GM19239 (cell line): ENCODE measurements at places on chromosomes 11 and 22.

DNA sequence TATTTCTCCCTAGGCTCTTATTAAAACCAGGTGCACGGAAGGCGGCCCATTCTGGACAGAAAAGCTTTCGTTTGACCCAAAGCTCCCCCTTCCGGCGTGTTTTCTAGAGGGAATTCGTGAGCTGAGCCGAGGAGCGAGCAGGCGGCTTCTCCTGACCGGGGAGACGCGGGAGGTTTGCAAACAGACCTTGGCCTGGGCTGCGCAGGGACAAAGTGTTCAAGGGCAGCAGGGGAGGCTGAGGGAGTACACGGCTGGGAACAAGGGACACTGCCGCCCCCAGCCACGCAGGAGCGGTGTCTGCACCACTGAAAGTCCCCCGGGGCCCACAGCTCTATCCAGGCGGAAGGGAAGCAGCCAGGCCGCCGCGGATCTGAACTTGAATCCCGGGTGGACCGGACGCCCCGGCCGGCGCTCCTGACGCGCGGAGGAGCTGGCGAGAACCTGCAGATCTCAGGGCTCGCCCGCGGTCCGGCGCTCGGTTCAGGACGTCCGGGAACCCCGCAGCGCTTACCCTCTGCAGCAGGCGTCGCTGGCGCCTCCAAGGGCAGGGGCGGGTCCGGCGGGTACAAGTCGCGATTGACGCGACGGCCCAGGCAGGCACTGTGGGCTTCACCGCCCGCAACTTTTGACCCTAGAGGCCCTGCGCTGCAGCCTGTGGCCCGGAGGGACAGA is 101.9 kb downstream of the WT1 start:
- peak; percentile 20 for DNase-seq

GRCh38 chr22:32903507-32903906 is 102.0 kb downstream of the TIMP3 start:
- no peak for DNase-seq

DNA sequence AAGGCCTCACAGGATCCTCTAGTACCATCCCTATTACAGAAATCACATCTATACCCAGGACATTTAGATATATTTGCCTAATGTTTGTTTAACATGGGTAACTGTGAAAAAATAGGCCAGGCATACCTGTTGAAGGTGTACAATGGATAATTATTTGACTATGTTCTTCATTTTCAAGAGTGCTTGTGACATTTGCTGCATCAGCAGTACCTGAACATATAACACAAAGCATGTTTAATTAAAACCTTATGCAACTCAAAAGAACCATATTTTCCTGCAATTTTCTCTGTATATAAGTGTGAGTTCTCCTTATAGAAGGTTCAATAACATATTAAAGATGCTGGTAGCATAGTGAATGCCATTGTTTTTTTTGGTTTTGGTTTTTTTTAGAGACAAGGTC is 8.5 kb upstream of the CCDC34 start:
- DNase-seq: no peak

- DNase-seq: no peak
Observed at GRCh38 chr11:68767672-68768071, 16.4 kb upstream of the TESMIN start.

GRCh38 chr22:38505541-38506117 is 482 bp downstream of the DDX17 start:
- peak; percentile 14 for DNase-seq

DNA sequence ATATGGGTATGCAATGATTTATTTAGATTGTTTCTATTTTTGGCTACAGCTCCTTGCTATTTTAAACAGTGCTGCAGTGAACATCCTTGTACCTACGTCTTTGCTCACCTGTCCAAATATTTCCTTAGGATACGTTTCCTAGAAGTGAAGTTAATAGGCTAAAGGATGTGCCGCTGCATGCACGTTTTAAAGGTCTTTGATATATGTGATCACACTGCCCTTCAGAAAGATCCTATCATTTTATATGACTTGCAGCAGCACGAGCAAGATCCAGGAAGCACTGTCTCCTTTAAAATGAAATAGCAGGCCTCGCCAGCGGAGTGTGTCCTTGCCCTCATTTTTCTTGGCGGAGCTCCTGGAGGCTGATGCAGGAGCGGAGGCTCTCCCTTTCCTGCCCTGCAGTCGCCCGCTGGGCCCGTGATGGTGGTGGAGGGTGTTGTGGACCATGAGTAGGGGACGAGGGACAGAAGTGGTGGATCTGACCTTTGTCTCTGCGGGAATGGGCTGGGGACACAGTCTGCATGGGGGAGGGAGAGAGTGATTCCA is 19.4 kb downstream of the RPS6KA4 start:
- DNase-seq: no peak

GRCh38 chr22:36644333-36644757 is 59.2 kb downstream of the CACNG2 start:
- peak; percentile 22 for DNase-seq

GRCh38 chr22:29628996-29629902 is 25.8 kb downstream of the NF2 start:
- no peak for DNase-seq

- no peak for DNase-seq
Observed at GRCh38 chr11:35260342-35260985, 121.5 kb downstream of the CD44 start.

- no peak for DNase-seq
Observed at GRCh38 chr11:79199729-79200354, 241.0 kb downstream of the TENM4 start.

DNA sequence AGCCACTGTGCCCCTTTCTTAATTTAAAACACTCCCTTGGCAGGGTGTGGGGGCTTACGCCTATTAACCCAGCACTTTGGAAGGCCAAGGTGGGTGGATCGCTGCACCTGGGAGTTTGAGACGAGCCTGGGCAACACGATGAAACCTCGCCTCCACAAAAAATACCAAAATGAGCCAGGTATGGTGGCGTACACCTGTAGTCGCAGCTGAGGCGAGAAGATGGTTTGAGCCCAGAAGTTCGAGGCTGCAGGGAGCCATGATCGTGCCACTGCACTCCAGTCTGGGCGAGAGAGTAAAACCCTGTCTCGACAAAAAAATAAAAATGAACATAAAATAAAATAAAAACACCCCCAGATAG is 45.0 kb downstream of the LINC01488 start:
- DNase-seq: no peak

DNA sequence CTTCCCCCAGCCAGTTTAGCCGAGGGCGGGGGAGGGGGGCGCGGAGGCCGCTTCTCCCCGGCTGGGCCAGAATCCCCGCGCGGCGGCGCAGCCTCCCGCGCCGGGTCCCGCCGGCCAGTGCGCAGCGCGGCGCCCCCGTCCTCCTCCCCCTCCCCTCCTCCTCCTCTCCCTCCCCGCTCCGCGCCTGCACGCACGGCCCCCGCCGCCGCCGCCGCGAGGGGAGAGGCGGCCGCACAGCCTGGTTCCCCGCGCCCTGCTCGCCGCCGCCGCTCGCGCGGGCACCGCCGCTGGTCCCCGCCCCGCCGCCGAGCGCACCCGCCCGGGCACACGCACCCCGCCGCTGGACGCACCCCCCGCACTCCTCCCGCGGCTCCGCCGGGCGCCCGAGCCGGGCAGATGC is at the start of gene FLRT1:
Gene FLRT1 (plus strand): TSS at position 356 of the 400 bp plus-strand sequence. CDS start 80,337 bp downstream, outside the sequence.
- DNase-seq: no peak

DNA sequence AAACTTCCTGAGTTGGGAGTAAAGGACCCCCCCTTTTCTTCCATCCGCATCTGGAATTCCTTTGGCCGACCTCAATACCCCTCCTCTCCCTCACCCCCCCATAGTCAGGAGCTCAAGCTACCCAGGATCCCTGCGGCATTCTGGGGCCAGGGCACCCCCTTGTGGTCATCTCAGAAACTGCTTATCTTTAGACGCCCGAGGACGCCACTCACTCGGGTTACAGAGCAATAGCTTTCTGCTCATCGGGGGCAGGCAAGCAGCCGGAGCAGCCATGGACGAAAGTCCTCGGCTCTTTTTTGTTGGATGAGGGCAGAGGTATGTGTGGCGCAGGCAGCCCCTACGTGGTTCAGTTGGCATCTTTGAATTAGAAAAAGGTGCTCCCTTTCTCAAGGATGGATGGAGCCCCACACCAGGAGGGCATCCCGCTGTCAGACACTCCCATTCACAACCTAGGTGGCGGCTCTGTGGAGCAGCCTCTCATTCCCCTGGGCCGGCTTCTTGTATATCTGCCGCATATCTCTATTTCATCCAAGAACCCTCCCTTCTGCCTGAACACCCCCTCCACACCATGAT is 2.3 kb downstream of the C1QTNF5 start:
- peak; percentile 79 for DNase-seq

DNA sequence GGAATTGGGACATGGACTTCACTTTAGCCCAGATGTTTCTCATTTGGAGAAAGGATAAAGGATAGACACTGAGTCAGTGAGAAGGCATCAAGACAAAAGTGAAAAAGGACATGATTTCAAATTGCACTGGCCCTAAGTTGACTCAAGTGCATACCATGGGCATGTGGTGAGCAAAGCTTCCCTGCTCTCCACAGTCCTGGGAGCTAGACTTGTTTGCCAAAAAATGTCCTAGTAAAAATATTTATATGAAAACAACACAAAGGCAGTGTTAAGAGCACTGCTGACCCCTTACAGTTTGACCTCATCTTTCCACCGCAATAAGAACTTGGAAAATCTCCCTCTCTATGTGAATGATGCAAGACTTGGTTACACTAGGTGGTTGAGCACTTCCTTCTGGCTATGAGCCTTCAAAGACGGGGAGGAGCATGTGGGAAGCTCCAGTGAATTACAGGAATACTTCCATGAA is 46.5 kb upstream of the FIBIN start:
- DNase-seq: no peak

GRCh38 chr11:38927993-38928392 is 2330.0 kb upstream of the RAG2 start:
- no peak for DNase-seq

DNA sequence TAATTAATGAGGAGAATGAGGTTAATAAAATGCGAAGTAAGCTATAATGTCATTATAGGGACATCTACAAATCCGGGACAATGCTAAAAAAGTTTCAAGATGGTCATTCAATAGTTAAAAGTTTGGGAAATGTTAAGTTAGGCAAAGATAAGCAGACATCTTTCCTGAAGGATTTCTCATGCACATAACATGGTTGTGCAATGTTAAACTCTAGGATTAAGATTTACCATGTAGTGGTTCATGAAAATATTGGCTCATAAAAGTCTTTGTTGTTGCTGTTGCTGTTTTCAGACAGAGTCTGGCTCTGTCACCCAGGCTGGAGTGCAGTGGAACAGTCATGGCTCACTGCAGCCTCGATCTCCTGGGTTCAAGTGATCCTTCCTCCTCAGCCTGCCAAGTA is 751.5 kb upstream of the CCDC179 start:
- DNase-seq: no peak

DNA sequence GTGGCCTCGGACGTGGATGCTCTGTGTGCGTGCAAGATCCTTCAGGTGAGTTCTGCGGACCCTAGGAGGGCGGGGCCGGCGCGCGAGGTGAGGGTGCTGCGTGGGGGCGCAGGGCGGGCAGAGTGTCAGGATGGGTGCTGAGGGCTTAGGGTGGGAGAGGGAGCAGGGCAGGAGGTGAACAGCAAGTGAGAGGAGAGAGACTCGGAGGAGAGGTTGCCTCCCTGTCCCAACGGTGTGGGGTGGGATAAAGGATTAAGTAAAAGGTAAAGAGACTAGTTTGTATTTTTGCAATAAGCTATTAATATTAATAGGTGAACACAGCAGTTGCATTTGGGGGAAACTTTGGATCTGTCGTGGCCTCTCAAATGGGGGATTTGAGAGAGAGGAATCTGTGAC is 451 bp downstream of the CDC45 start:
- no peak for DNase-seq

- DNase-seq: no peak
Observed at GRCh38 chr11:65536412-65537295, 11.8 kb downstream of the SCYL1 start.

DNA sequence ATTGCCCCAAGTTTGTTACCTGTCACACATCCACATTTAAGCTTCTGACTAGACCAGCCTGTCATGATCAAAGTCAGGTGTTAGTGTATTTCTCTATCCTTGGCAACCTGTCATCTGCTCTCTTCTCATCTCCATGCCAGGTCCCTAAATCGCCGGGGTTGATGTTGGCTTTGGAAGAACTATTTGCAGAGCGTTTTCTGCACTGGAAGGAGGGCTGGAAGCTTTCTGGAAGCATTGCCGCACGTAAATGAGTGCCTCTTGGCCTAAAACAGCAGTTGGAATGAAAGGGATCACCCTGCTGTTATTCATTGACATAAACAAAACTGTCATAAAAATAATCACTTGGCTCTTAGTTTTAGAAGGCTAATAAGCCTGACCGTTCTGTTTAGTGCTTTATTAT is 1.4 kb downstream of the TTC12 start:
- DNase-seq: no peak

- no peak for DNase-seq
Observed at GRCh38 chr11:66150140-66150539, 80.1 kb downstream of the PACS1 start.

GRCh38 chr11:66328302-66329144 is 7.7 kb downstream of the RIN1 start:
- peak; percentile 92 for DNase-seq

GRCh38 chr11:129968591-129969419 is 33.8 kb downstream of the PRDM10 start:
- no peak for DNase-seq

GRCh38 chr11:7530013-7530640 is 16.3 kb downstream of the PPFIBP2 start:
- DNase-seq: no peak

DNA sequence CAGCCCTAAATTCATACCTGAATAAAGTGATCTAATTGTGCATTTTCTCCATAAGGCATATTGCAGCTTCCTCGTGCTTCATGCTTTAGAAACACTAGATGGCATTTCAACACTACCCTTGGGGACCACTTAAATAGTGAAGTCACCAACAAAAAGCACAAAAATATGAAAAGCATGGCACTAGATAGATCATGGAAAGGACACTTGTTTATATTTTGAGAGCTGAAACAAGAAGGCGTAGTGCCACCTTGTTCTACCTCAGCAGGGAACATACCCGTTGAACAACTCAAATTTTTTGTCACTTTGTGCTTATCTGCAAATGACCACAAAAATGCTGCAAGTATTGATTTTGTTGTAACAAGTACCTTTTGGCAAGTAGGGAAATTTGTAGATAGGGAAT is 8.6 kb downstream of the TBCEL start:
- no peak for DNase-seq

GRCh38 chr11:133547808-133548494 is 15.7 kb upstream of the OPCML start:
- DNase-seq: no peak
